ENCODE measurements at places on chromosomes 2 and 18. TPM values are rescaled to one million over a fixed set of nuclear protein-coding genes. Genes with fewer than 3 reads are reported as not detected.

Gene POTEI
- total RNA-seq = not detected

Gene SPATA3
- not detected for total RNA-seq

Gene OXER1
- 5.6 TPM for total RNA-seq

- DNase-seq = no peak
Observed at GRCh38 chr18:3223356-3223755, 3.6 kb upstream of the MYOM1 start.

GRCh38 chr18:9919564-9920232 lies 5.9 kb downstream of the VAPA start:
- DNase-seq = no peak

DNA sequence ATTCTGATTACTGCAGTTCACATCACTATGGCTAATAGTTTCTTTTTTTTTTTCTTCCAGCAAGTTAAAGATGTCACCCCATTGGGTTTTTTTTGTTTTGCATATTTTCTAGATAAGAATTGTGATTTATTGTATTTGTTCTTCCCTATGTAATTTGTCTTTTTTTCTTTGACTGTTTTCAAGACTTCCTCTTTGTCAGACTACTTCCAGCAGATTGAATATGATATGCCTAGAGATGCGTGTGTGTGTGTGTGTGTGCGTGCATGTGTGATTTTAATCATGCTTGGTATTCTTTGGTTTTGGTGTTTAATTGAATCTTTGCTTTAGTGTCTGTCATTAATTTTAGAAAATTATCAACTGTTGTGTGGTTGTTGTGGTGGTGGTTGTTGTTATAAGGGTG lies 166.7 kb upstream of the SLC39A10 start:
- DNase-seq = no peak
